ENCODE measurements at places on chromosomes 11 and 22.

DNA sequence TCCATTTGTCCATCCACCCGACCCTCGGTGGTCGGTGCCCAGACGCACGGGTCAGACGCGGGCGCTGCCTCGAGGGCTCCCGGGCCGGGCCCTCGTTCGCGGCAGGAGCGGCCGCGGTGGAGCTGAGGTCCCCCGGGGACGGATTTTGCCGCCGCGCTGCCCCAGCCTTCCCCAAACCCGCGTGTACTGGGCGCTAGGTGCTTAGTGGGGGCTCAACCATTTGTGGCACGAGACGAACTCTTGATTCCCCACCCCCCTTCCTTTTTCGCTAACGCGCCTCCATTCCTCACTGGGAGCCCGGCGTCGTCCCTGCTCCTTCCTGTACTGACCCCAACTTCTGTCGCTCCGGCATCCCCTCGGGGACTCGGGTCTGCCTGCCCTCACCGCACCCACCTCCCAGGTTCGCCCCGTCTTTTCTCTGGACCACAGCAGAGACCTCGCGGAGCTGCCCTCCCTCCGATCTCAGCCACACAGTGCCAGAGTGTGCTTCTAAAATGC lies 789 bp upstream of the CBX7 start:
- DNase-seq, result no peak

GRCh38 chr11:7563281-7563680 lies 49.5 kb downstream of the PPFIBP2 start:
- DNase-seq, result no peak

DNA sequence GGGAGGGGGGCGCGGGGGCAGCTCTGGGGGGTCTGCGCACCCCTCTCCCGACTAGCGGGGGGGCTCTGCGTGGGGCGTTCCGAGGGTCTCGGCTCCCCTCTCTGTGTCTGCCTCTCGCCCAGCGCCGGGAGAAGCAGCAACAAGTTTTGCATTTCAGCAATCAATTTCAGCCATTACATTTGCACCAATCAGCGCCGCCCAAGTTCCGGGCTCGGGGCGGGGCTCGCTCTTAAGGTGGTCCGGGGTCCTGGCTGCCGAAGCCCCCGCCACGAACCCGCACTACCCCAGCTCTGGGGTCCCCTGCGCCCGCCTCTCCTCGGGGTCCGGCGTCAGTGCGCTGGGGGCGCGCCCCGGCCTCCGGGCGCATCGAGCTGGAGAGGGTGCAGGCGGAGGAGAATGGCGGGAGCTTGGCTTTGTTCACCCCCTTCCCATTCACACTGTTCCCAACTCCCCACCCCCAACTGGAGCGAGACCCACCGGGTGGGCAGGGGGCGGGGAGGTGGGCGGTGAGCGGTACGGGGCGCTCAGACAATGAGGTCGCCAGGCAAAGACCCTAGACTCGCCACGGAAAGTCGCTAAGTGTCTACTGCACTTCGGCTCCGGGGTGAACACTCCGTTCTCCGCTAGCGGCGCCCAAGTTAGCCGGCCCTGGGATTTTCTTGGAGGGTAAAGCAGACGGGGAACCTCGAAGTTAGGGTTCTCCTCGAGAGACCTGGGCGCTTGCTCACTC lies at the start of gene MN1:
Gene MN1, minus strand, starts transcription at position 141 of the 730 bp plus-strand sequence. CDS start 1,213 bp downstream, outside the sequence.
- no peak for DNase-seq

DNA sequence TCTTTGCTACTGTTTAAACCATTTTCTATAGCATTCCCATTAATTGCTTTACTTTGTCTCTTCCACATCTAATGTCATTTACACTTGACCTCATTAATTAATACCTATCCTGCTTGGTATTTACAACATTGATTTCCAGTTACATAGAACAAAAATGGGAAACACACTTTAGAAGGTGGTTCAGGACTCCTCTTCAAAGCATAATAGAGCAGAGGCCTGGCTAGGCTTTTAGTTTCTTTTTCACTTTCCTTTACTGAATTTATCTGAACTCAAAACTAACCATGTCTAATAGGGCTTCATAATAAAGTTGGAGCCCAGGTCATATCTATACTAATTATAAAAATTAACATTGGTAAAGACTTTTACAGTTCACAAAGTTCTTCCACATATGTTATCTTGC lies 648.0 kb upstream of the KIRREL3 start:
- no peak for DNase-seq

DNA sequence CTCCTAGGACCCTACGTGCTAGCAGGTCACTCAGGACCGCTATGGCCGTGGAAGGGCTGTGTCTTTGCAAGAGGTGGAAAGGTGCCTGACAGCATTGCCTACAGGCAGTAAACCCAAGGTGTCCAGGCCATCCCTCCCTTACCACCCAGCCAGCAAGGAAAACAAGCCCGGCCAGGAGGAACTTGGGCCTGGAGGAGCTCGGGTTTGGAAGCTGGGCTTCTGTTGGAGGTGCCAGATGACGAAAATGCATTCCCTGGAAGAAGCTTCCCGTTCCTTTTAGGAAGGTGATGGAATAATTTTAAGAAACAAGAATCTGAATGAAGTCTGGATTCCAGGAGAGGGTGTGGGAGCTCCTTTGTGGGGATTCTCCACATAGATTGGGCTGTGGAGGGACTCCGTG lies 23.6 kb downstream of the FBLN1 start:
- DNase-seq, result no peak

- peak; percentile 35 for DNase-seq
Measured at GRCh38 chr11:128497061-128497775, 90.1 kb downstream of the ETS1 start.

DNA sequence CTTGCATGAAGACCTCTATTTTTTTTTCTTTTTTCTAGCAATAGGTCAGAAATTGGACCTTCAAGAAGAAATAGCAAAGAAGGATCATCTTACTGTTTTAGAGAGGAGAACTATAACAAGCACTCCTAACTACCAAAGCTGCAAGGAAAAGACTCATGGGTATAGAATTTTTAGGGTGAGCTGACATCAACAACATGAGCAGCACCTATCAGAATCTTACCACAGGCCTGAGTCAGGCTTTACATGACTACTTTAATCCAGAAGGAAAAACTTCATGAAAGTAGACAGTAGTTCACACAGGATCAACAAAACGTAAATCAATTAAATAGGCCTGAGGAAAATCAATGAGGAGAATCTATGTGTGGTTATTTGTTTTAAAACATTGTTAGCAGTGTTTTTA lies 130.5 kb downstream of the FAM76B start:
- DNase-seq, result no peak

- DNase-seq, result no peak
Measured at GRCh38 chr11:86360775-86361395, 13.8 kb upstream of the CCDC81 start.

DNA sequence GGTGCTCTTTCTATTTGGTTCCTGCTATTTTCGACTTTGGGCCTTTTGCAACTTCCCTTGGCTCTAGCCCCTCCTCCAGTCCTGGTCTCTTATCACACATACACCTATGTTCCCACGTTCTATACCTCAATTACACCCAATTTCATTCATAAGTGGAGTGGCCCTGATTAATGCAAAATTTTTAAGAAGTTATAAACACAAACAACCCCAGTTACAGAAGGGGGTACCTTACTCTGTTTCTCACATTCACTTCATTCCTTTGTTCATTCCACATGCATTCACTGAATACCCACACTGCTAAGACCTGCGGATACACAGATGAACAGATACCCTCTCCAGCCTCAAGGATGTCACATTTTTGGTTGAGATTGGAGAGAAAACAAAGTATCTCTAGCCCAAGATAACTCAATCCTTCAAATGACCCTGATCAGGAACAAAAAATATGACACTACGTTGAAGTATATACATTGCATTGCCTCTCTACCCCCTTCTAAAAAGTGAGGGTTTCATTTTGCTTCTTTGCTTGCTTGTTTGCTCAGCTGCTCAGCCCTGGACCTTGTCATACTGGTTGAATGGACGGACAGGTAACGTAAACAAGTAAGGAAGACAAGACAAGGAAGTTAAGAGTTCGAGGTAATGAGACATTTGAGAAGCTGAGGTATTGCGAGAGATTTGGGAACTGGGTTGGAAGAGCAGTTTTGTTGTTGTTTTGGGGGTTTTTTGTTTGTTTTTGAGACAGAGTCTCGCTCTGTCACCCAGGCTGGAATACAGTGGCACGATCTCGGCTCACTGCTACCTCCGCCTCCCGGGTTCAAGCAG lies 3.6 kb upstream of the VPS37C start:
- DNase-seq, result no peak

DNA sequence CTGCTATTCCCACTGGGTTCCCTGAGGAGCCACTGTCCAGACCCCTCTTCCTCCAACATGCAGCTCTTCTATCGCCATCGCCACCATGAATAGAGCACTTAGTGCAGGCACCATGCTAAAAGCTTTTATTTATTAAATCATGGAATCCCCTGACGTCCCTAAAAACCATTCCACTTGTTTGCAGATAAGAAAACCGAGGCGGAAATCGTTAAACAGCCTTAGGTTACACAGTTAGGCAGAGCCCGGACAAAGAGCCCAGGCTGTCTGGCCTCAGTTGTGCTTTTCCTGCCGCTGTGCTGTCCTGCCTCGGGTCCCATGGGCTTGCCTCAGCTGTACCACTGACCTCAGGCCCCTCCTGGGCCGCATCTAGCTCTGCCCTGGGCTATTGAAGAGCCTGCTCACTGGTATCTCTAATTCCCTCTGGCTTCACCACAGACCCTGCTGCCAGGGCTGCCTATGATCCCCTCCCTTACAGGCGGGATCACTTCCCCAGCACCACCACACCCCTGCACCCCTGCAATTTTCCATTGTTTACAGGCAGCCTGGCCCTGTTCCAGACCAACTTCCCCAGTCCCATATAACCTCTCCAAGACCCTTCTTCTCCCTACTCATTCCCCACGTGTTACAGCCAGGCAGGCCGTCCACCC lies 13.0 kb upstream of the TUB start:
- no peak for DNase-seq

- DNase-seq, result no peak
Measured at GRCh38 chr11:96506953-96507354, 117.1 kb downstream of the JRKL start.

DNA sequence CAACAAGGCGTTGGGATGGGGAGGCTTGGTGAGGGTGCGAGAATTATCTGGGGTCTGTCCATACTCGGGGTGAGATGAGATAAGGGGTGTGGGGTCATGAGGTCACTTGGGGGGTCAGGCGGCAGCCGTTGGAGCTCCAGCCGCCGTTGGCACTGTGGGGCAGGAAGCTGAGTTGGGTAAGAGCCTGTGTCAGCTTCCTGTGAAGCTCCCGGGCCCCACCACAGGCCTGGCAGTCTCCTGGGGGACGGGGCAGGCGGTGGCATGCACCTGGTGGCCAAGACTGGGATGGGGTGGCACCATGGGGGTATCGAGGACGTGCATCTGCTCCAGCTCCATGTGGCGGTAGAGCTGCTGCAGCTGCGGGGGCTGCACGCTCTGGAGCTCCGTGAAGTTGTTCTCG lies 7.1 kb upstream of the MYBPC3 start:
- DNase-seq, result no peak

GRCh38 chr11:20036626-20037335 lies 123.5 kb downstream of the DBX1 start:
- DNase-seq, result no peak
